Upper lobe of left lung (tissue), 6 donors: ENCODE measurements at places on chromosomes 5 and 9. TPM values are rescaled to one million over a fixed set of nuclear protein-coding genes. Genes with fewer than 3 reads are reported as not detected.

TRPM6 gene
- total RNA-seq = 3.0 TPM

PCDHB10 gene
- total RNA-seq = 1.0 TPM

CFAP77 gene
- total RNA-seq = 0.78 TPM

ZNF454 gene
- total RNA-seq = 7.3 TPM

NSMF gene
- total RNA-seq = 20.5 TPM

TTC39B gene
- 17.3 TPM for total RNA-seq

HRCT1 gene
- 10.2 TPM for total RNA-seq

CCNO gene
- 0.31 TPM for total RNA-seq

MRPL41 gene
- total RNA-seq = 55.7 TPM

SLC36A1 gene
- 49.2 TPM for total RNA-seq

FBP2 gene
- total RNA-seq = not detected

FBXW2 gene
- total RNA-seq = 149 TPM

C9orf50 gene
- total RNA-seq = not detected

IER5L gene
- 17.0 TPM for total RNA-seq

CDH18 gene
- not detected for total RNA-seq

COL5A1 gene
- total RNA-seq = 23.4 TPM

RUSC2 gene
- 24.6 TPM for total RNA-seq

TRIM36 gene
- 7.3 TPM for total RNA-seq

SPINK13 gene
- total RNA-seq = not detected

ORM2 gene
- not detected for total RNA-seq

ADAMTS12 gene
- 16.8 TPM for total RNA-seq

HEMGN gene
- total RNA-seq = 0.46 TPM

AOPEP gene
- 55.4 TPM for total RNA-seq

SHOC1 gene
- 0.79 TPM for total RNA-seq

DMRT1 gene
- total RNA-seq = not detected

DNAJA1 gene
- 81.8 TPM for total RNA-seq

SLC6A7 gene
- total RNA-seq = 0.44 TPM

PCDHA1 gene
- 0.13 TPM for total RNA-seq

STKLD1 gene
- 1.5 TPM for total RNA-seq

CAMK2A gene
- total RNA-seq = not detected

RASA1 gene
- 29.2 TPM for total RNA-seq

PCDHA12 gene
- 6.1 TPM for total RNA-seq
